Calu3 (cell line): ENCODE measurements at places on chromosomes 5 and 9.

GRCh38 chr5:13591621-13592020 lies 352.9 kb downstream of the DNAH5 start:
- peak; percentile 14 for DNase-seq

DNA sequence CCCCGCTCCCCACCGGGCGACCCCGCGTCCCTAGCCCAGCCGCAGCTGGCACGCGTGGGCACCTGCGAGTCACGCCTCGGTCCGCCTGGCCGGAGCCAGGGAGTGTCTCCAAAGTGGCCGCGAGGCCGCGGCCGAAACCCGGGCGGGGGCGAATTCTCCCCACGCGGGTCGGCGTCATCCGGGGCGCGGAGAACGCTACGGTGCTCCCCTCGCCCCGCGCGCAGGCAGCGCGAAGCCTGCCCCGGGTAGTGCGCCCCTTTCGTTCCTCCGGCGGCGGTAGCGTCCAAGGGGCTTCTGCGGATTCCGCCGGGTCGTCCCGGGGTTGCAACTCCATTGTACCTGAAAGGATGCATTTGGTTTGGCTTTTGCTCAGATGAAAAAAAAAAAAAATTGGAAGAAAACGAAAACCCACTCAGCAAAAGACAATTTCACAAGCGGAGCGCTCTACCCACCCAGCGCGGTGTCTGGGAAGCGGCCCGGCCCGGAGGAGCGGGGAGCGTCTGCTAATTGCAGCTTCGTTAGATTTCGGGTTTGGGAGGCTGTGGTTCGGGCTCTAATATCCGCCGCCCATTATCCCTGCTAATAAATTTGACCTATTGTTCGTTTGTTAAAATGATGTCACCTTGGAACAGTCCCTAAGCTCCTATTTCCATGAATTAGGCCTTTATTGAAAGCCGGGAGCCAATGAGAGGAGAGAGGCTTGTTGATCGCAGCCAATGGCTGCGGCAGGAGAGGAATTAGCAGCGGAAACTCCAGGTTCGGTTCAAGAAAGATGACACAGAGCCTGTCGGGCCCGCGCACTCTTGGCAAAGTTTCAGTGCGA lies at the start of gene TLX3:
TLX3 (plus strand) TSS at position 796 of the 823 bp plus-strand sequence. CDS start 118 bp downstream, outside the sequence.
- peak; percentile 76 for DNase-seq

DNA sequence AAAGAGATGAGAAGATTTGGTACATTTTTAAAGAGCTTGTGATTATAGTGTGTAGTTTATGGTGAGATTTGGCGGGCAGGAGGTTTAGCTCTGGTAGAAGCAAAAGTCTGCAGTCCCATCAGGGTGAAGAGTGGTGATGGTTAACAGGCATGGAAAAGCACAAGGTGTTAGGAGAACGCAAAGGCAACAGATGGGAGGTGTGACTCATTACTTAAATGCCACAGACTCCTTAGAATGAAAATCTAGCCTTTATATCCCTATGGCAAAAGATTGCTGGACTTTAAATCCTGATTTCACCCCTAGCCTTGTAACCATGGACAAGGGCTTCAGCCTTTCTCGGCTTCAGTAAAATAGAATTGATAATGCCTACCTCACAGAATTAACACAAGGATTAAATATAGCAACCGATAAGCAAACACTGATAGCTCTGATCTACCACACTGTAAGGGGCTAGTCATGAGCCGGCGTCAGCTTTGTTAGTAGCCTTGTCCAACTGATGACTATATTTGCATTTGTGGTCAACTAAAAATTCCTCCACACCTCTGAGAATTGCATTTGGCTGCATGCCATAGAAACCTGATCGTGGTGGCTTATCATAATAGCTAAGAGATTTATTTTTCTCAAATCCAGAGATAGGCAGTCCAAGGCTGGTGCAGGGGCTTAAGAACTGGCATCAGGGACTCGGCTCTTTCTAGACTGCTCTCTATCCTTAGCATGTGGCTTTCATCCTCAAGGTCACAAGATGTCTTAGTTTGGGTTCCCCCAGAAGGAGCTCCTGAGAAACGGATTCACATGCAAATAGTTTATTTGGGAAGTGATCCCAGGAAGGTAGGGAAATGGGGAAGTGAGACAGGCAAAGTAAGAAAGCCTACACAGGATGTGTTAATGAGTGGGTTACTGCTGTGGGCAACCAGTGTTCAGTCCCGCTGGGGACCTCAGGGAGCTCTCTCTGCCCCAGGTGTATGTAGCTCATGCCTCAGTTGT lies 19.6 kb downstream of the MFAP3 start:
- peak; percentile 81 for DNase-seq

GRCh38 chr5:476814-477175 lies 33.8 kb downstream of the EXOC3 start:
- DNase-seq, result no peak

- DNase-seq, result no peak
Measured at GRCh38 chr5:34495178-34495577, 160.9 kb upstream of the RAI14 start.

DNA sequence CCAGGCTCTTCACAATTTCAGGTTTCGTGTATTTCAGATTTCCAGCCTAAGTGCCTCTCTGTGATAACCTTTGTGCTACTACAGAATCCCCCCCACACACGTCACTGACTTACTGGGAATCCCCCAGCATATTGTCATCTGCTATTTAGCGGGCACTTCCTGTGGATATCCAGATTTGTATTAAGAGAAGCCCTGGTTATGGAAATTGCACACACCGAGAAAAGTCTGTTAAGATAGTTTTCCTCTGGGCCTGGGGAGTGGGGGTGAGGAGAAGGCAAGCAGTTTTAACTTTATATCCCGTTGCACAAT lies 269.9 kb downstream of the MED10 start:
- DNase-seq, result no peak

- DNase-seq, result no peak
Measured at GRCh38 chr5:140391732-140392131, 9.9 kb upstream of the ANKHD1 start.

DNA sequence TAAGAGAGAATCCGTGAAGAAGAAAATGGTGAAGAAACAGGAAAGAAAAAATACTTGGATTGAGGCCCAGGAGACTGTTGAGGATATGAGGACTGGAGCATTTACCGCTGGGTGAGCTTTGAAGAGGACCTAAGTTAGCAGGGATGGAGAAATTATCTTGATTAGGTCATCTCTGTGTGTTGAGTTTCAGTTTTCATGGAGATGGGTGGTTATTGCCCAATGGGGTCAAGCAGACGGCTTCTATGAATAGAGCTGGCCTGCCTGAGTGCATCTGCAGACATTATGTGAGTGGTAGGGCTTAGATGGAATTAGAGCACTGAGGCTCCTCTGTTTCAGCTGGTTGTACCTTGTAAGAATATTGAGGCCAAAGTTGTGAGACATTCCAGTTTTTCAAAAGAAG lies 245.4 kb upstream of the FBXL7 start:
- DNase-seq, result no peak

DNA sequence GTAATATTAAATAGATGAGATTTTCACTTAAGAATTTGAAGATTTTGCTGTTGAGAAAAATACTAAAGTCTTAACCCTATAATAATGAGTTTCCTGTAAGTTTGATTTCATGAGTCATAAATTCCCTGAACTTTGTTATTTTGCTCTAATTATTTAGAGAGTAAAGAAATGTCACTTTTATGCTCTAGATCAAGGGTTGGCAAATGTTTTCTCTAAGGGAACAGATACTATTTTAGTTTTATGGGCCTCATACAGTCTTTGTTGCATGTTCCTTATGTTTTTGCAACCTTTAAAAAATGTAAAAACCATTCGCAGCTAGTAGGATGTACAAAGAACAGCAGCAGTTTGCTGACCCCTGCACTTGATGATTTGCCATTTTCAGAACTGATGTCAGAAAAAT lies 480 bp upstream of the TXNDC8 start:
- DNase-seq, result no peak

- DNase-seq, result no peak
Measured at GRCh38 chr5:15510831-15511230, 10.9 kb downstream of the FBXL7 start.

GRCh38 chr5:76230711-76231285 lies 147.6 kb downstream of the SV2C start:
- DNase-seq, result no peak

DNA sequence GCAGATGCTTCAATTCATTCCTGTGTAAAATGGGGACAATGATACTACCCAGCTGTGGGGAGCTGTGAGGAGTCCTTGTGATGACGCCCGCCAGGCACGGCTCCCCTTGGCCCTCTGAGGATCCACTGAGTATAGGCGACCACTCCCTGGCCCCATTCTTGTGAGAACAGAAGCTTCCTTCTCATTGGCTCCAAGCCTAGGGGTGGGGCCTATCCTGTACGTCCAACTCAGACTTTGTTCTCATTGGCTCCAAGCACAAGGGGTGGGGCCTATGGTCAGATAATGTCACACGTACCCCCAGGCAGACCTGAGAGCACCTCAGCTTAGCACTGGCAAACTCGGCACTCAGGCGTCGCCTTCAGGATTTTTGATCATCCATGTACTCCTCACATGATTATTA lies 232.9 kb upstream of the MVB12B start:
- DNase-seq, result no peak

DNA sequence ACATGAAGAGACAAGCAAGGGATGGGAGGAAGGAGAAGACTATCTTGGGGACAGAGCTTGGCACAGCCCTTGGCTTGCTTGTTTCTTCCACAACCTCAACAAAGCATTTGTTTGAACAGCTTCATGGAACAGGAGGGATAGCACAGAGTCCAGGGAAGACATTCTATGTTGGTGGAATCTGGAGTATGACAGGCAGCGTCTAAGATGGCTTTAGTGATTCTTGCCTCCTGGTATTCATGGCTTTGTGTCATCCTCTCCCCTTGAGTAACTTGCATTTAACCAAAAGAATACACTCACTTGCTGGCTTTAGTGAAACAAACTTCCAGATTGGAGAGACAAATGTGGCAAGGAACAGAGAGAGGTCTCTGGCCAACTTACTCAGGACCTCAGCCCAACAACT lies 30.8 kb upstream of the RECK start:
- no peak for DNase-seq

DNA sequence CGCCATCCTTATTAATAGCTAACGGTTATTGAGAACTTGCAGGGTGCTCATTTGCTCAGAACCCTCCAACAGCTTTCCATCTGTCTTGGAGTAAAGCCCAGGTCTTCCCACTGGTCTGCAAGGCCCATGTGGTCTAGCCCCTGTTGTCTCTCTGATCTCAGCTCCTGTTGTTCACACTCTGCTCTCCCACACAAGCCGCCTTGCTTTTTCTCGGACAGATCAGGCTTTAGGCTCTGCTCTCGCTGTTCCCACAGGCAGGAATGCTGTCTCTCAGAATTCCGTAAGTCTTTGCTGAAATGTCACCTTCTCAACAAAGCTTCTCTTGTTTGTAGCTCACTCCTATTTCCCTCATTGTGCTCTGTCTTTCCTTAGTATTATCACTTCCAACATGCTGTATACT lies 34.3 kb downstream of the GPR107 start:
- DNase-seq, result no peak

GRCh38 chr9:133004999-133005760 lies 25.6 kb upstream of the GTF3C5 start:
- no peak for DNase-seq

- no peak for DNase-seq
Measured at GRCh38 chr5:39977066-39977655, 552.4 kb upstream of the DAB2 start.

- no peak for DNase-seq
Measured at GRCh38 chr5:59716029-59716428, 177.5 kb downstream of the PDE4D start.

GRCh38 chr9:125745018-125745417 lies 2.2 kb upstream of the PBX3 start:
- DNase-seq, result no peak

DNA sequence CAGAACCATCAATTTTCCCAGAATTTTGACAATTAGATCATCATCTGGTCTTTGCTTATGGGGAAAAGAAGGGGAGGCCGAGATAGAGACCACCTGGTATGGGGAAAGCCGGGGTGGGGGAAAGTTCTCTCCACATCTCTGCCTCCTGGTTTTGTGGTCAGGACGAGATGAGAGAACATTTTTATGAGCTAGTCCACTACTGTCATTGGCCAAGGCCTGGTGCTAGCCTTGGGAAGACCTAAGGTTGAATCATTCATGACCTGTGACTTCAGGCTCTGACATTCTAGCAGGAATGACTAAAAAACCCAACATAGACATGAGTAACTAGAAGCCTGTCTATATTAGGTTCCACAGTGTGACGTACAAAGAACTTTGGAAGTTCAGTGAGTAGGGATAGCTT lies 135.2 kb downstream of the PTTG1 start:
- no peak for DNase-seq

GRCh38 chr5:73853091-73853490 lies 227.1 kb downstream of the ARHGEF28 start:
- DNase-seq, result peak; percentile 61

DNA sequence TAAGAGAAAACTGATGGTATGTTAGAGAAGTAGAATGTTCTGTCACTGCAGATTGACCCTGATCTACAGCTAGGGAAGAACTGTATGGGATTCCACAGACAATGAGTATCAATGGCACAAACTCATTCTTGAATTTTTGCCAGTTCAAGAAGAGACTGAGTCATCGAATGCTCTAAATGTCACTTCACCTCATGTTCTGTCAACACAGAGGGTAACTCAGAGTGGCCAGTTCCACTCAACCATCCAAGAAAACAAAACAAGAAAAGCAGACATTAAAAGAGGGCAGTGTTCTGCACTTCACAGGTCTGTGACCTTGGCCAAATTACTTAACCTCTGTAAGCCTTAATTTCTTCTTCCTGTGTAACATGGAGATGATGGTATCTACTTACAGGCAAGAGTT lies 132.2 kb upstream of the HMHB1 start:
- DNase-seq, result no peak

GRCh38 chr5:59221769-59222168 lies 638.9 kb downstream of the RAB3C start:
- DNase-seq, result no peak

GRCh38 chr9:136170006-136170901 lies 34.7 kb downstream of the LHX3 start:
- DNase-seq, result peak; percentile 33

- no peak for DNase-seq
Measured at GRCh38 chr5:1262381-1262780, 32.5 kb downstream of the TERT start.

DNA sequence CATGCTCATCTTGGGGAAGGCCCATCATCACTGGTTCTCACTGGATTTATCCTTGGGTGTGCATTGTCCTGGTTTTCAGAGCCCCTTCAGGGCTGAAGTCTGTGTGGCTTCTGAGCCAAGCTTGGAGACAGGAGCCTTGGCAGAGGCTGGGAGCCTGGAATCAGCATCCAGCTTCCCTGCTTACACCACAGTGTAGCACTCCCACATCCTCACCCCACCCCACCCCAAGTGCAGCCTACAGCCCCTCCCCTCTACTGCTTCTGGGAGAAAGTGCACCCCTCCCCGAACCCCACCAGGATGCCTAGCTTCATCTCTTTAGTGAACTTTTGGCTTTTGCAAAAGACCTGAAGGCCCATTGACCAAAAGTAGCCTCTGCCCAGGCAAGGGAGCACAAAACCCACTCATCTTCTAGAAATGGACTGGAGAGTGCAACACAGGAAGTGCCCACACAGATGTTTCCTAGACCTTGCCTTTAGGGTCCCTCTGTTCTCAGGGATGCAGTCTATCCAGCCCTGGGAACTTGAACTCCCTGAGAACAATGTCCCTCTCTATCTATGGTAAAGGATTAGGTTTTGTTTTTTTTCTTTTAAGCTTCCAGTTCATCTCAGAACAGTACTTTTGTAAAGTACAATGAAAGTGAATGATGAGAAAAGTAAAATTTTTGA lies 189.7 kb downstream of the PALM2AKAP2 start:
- no peak for DNase-seq

GRCh38 chr9:3118081-3118480 lies 274.2 kb upstream of the PUM3 start:
- no peak for DNase-seq
